ENCODE measurements at places on chromosomes 3 and 15.

DNA sequence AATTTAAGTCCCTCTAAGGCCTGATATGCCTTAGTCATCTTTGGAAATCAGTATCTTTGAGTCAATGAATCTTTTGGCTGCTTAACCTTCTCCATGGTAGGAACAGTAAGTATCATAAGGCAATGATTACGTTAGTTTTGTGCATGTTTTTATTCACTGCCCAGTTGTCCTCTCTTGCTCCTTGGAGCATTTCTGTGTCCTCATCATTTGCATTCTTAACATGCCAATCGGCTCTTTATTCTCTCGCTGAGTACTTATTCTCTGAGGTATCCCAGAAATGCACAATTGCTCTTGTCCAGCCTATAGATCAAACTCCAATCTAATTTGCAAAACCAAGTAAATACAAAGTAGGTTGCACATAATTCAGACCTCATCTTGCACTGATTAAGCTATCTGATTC, 405.0 kb upstream of the IL12A start:
- no peak for DNase-seq

- no peak for DNase-seq
Measured at GRCh38 chr15:42107473-42107872, 13.1 kb upstream of the PLA2G4D start.

DNA sequence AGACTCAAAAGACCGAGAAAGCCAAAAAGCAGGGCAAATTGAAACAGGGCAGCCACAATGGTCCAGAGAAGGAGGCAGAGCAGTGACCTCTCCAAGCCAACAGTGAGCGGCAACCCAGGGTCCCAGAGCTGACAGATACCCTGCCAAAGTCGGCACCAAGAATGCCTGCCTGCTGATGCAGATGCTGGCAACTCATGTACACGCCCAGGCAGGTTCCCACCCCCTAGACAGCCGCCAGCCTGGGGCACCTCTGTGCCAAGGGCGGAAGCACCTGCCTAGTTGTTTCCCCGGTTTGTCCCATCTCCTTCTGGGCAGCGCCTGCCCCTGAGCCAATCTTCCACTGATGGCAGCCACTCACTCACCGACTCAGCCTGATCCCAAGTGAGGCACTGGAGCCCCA, 22.1 kb downstream of the KLHL25 start:
- DNase-seq, result no peak

GRCh38 chr3:59908701-59909100, 858.9 kb upstream of the CFAP20DC start:
- DNase-seq, result no peak

- no peak for DNase-seq
Measured at GRCh38 chr15:66162286-66162685, 91.3 kb downstream of the MEGF11 start.

- DNase-seq, result peak; percentile 24
Measured at GRCh38 chr15:89486726-89487050, 9.7 kb downstream of the RHCG start.

GRCh38 chr3:48681974-48682610, 3.6 kb downstream of the NCKIPSD start:
- no peak for DNase-seq

DNA sequence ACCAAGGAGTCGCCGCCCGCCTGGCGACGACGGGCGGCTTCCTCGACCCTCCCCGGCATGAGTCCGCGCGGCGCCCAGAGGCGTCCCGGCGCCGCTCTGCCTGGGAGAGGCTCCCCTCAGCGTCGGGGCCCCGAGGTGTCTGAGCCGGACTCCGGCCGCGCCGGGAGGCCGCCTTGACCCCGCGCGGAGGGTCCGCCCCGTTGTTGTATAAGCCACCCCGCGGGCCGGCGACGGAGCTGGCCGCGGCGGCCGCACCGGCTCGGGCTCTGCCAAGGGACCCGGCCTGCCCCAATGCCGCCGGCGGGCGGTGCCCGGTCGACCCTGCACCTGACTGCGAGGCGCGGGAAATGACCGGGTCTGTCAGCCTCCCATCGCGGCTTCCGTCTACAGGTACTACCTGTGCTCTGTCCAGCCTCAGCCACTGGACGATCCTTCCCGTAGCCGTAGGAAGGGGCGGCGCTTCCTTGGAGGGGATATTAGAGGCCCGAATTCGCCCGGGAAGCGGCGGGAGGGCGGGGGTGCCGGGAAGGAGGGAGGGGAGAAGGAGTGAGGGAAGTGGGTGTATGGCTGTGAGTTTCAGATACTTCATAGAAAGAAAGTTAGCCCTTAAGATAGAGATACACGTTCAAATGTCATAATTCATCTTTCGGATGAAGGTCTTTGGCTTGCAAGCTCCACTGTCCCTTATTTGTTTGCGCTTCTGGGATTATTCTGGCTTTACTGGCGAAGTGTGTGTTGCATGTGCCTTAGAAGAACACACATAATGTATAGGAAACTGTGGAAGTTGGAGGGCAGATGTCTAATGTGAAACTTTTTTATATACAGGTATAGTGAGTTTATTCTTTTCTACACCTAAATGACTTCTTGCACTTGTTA, 620 bp downstream of the ABHD5 start:
- DNase-seq, result no peak

GRCh38 chr3:15332405-15333098, at the start of gene SH3BP5:
Gene SH3BP5, minus strand, starts transcription at chr3:15332586. Its CDS starts 178 bp downstream, at chr3:15332408.
- DNase-seq, result peak; percentile 72

GRCh38 chr15:72907733-72908132, 124.2 kb upstream of the ADPGK start:
- no peak for DNase-seq

DNA sequence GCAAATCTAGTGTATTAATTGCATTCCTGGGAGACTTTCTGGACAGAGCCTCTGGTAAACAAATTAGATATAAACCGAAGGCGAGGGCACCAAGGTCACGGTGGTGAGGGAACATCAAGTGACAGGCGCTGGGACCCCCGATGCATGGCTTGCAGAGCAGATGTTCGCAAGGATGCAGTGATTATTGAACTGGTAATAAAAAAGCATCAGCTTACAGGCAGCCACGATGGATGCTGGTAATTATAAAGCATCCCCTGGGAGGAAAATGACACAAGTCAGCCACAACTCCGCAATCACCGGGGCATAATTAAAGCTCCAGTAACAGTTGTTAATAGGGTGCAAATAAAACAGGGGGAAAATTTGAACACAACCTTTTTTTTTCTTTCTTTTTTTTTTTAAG, 231.1 kb upstream of the DPH6 start:
- DNase-seq, result no peak

- no peak for DNase-seq
Measured at GRCh38 chr3:107627962-107628542, 105.3 kb downstream of the BBX start.

- no peak for DNase-seq
Measured at GRCh38 chr3:45988804-45989203, 6.8 kb downstream of the FYCO1 start.

- no peak for DNase-seq
Measured at GRCh38 chr3:135558906-135559305, 406.6 kb upstream of the PPP2R3A start.

GRCh38 chr15:74812533-74812932, at the start of gene LMAN1L:
Gene LMAN1L, plus strand, starts transcription at chr15:74812835. Its CDS starts 20 bp downstream, at chr15:74812855.
- DNase-seq, result no peak

- no peak for DNase-seq
Measured at GRCh38 chr3:169663951-169664820, 674 bp upstream of the MECOM start.

DNA sequence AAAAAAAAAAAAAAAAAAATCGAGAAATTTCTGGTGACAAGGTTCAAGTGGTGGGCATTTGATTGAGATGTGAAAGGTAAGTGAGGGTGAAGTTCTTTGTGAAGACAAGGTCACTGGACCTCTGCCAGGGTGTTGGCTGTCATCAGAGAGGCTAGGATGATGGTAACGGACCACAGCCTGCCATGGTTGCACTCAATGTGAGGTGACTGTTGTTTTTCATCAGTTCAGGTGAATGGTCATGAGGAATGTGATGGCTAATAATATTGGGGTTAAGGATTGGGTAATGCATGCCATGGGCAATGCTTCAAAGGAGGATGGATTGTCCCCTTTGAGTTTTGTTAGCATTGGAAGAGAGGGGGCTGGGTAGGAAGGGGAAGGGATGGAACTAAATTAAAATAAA, 4.3 kb upstream of the ALPK3 start:
- no peak for DNase-seq

DNA sequence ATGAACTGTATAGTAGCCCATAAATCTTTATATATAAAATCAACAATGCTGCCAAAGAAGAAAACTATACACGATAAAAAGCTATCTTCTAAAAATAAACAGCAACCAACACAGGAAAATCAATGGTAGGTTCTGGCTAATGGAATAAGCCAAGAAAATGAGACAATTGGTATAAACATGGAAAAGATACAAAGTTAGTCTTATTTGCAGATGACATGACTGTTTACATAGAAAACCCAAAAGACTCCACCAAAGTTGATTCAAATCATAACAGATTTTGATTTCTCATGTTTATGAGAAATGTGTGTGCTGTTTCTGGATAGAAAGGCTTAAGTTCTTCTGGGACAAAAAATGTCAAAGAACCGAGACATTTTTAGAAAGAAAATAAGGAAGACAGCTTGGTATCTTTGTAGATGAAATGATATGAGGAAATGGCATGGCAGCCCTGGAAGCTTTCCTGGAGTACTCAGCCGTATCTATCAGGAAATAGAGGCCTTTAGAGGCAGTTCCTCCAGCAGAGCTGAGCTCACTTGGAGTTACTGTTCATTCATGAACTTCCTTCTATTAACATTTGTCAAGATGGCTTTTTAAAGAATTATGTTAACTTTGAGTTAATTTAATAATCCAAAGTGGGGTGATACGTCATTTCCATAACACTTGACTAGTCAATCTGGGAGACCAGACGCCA, 36.7 kb upstream of the VILL start:
- DNase-seq, result no peak

DNA sequence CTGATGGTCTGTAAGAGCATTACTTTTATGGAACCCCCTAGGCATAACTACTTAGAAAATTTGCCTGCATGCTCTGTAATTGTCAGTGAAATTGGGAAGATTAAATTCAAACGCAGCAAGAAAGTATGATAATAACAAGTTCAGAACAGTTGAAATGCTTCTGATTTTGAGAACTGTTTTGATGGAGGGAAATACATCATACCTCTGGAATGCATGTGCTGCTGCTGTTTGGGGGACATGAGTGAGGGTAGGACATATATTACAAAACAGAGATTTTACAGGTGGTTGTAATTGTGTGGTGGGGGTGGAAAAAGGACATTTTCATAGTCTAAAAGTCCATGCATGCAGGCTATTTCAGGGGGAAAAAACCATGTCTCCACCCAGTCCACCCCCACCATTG, 135.0 kb upstream of the DPH6 start:
- no peak for DNase-seq

Measured in CD4-positive, alpha-beta T cell treated with Interleukin-1 beta for 1 hour (primary cell).